ENCODE measurements at places on chromosomes 2 and 18. TPM values are rescaled to one million over a fixed set of nuclear protein-coding genes. Genes with fewer than 3 reads are reported as not detected.

The HTR2B gene
- not detected for total RNA-seq

The CXCR1 gene
- total RNA-seq, result 0.55 TPM

The PCARE gene
- 1.0 TPM for total RNA-seq

The TMEM17 gene
- total RNA-seq, result 3.9 TPM

The CARF gene
- total RNA-seq, result 32.1 TPM

The AFF3 gene
- 73.6 TPM for total RNA-seq

The SERPINB10 gene
- total RNA-seq, result not detected

The CNTNAP5 gene
- total RNA-seq, result 62.3 TPM
